ENCODE measurements at places on chromosomes 11 and 22. TPM values are rescaled to one million over a fixed set of nuclear protein-coding genes. Genes with fewer than 3 reads are reported as not detected.

OR5P2 gene
- total RNA-seq = not detected

- no peaks in the 10 kb centered on the region for H3K36me3 ChIP-seq
- no peaks in the 10 kb centered on the region for H3K4me1 ChIP-seq
- H3K4me3 ChIP-seq = no peak overlapping the region
- no peak for DNase-seq
- H3K27ac ChIP-seq = no peak overlapping the region
These were observed 3.4 kb downstream of the DCHS1 start for GRCh38 chr11:6652182-6652581.

GRCh38 chr22:44884968-44885805 lies 124.6 kb downstream of the PHF21B start:
- no peak overlapping the region for H3K4me3 ChIP-seq
- no peak overlapping the region for H3K27ac ChIP-seq
- peaks cover 18% of the 10 kb centered on the region for H3K4me1 ChIP-seq
- no peaks in the 10 kb centered on the region for H3K36me3 ChIP-seq

DNA sequence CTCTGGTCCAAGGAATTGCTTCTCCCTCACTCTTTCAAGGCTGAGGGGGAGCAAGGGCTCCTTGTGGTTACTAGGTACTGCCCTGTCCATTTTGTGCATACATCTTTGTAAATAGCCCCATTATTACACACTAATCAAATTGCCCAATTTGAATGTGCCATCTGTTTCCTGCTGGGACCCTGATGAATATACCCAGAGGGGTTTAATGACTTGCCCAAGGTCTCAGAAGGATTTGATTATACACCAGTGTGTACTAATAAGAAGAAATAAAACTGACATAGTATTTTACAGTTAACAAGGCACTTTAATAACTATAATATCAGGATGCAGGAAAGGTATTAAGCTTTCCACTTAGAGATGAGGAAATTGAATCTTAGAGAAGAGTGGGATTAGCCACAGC lies 64.6 kb upstream of the PTPRJ start:
- no peak overlapping the region for H3K27ac ChIP-seq
- peaks cover 9% of the 10 kb centered on the region for H3K4me1 ChIP-seq
- no peak for DNase-seq
- no peaks in the 10 kb centered on the region for H3K27me3 ChIP-seq

DNA sequence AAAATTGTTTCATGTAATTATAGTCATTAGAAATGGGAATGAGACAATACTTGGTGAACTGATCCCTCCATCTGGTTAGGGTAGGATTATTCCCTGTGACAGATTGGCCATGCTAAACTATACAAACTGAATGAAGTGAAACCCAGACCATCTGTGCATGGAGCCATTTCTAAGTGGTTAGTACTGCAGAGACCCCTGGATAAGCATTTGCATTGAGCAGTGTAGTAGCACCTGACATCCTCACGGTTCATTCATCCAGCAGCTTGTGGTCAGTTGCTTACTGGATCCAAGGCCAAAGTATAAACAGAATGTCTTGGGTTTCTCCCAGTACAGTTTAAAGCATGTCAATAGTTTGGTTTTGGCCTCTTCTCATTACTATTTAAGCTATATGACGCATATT lies 93.8 kb upstream of the ARHGAP42 start:
- no peaks in the 10 kb centered on the region for H3K4me1 ChIP-seq
- no peak overlapping the region for H3K4me3 ChIP-seq
- DNase-seq = no peak
- H3K27me3 ChIP-seq = no peaks in the 10 kb centered on the region
- H3K27ac ChIP-seq = no peak overlapping the region

DNA sequence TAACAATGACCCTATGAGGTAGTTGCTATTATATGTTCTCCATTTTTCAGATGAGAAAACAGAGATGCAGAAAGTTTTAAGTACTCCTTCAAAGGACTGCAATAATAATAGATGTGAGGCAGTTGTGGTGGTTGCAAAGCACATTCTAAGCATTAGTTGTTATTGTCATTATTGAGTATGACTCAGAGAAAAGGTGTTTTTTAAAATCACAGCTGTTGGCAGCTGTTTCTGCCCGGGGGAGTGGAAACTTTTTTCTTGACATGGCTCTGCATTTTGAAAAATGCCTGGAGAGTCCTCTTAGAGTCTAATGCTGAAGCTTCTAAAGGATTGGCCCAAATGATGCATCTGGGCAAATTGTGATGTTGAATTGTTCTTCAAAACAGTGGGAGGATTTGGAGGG lies 244.5 kb upstream of the MPPED2 start:
- no peak for DNase-seq
- no peak overlapping the region for H3K27ac ChIP-seq
- H3K27me3 ChIP-seq = no peaks in the 10 kb centered on the region

DNA sequence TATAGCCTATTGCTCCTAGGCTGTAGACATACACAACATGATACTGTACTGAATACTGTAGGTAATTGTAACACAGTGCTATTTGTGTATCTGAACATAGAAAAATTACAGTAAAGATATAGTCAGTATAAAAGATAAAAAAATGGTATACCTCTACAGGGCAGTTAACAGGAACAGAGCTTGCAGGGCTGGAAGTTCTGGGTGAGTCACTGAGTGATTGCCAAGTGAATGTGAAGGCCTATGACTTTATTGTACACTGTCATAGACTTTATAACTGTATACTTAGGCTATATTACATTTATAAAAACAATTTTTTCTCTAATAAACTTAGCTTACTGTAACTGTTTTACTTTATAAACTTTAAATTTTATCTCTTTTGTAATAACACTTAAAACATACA lies 332.4 kb upstream of the ARHGAP42 start:
- H3K4me3 ChIP-seq = no peak overlapping the region
- peak; percentile 52 for DNase-seq
- H3K4me1 ChIP-seq = no peaks in the 10 kb centered on the region
- no peaks in the 10 kb centered on the region for H3K36me3 ChIP-seq
- peaks cover 22% of the 10 kb centered on the region for H3K27me3 ChIP-seq
- no peak overlapping the region for H3K27ac ChIP-seq

GRCh38 chr22:32354360-32355351 lies 3.0 kb upstream of the RFPL3 start:
- H3K4me1 ChIP-seq = no peaks in the 10 kb centered on the region
- no peaks in the 10 kb centered on the region for H3K27me3 ChIP-seq
- H3K27ac ChIP-seq = no peak overlapping the region
- no peaks in the 10 kb centered on the region for H3K36me3 ChIP-seq
- no peak overlapping the region for H3K4me3 ChIP-seq

Measured in PC-3 (cell line).